Activated T-cell treated with anti-CD3 and anti-CD28 coated beads, Interleukin-2, amount 50 U/mL, for 4 hours (primary cell): ENCODE measurements at places on chromosomes 1 and 21. TPM values are rescaled to one million over a fixed set of nuclear protein-coding genes. Genes with fewer than 3 reads are reported as not detected.

- DNase-seq = no peak
Measured at GRCh38 chr1:9244501-9245229, 10.1 kb downstream of the H6PD start.

DNA sequence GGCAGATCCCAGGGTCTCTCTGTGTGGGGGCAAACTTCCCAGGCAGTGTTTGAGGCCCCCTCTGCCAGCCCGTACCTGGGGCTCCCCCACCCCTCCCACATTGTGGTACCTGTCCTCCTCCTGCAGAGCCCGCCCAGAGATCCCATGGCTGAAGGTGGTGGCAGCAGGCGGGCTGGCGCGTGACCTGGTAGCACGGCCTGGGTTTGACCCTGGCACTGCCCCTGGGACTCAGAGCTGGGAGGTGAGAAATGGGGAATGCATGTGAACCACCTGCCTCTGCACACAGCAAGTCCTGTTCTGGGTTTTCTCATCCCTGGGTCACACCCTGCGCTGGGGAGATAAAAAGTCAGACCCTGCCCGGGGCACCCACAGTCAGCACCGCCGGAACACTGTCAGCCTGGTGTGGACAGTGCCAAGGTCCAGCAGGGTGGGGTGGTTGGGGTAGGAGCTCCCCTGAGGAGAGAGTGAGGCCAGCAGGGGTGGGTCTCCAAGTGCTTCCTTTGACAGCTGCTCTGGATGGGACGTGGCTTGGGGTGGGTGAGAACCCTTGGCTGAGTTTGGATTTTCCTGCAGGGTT lies 11.8 kb downstream of the AGRN start:
- no peak for DNase-seq

- DNase-seq = no peak
Measured at GRCh38 chr1:235101558-235102258, 26.9 kb downstream of the TOMM20 start.

- no peak for DNase-seq
Measured at GRCh38 chr1:112798292-112798691, 83.2 kb upstream of the PPM1J start.

DNA sequence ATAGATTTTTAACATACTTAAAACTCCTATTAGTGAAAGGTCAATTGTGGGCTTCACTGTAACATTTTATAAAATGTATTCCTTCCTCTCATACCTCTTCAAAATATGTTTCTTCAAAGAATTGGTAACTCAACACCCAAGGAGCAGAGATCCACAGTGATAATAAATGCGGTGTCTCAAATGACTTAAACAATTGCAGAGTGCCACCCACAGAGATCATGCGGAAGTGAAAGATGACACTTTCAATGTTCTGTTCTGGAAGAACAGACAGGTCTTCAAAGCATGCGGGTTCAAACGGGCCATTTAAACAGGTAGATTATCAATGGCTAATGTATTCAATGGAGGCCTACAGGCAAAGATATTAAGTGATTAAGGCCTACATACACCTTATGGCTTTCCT lies 157.0 kb upstream of the GREM2 start:
- DNase-seq = no peak

DNA sequence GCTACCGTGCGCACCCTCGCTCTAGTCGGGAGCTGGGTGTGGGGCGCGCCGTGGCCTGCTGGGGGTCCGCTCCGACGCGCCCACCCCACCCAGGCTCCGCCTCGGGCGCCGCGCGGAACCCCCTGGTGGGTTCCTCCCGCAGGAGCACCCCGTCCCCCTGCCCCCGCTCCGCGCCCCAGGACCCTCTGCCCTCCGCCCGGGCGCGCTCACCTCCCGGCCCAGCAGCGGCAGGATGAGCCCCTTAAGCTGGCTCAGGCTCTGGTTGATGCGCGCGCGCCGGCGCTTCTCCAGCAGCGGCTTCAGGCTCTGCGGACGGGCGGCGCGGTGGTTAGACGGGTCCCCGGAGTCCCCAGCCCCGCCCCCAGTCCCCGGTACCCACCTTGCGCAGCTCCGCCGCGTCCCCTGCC lies 319 bp downstream of the HES2 start:
- DNase-seq = no peak

DNA sequence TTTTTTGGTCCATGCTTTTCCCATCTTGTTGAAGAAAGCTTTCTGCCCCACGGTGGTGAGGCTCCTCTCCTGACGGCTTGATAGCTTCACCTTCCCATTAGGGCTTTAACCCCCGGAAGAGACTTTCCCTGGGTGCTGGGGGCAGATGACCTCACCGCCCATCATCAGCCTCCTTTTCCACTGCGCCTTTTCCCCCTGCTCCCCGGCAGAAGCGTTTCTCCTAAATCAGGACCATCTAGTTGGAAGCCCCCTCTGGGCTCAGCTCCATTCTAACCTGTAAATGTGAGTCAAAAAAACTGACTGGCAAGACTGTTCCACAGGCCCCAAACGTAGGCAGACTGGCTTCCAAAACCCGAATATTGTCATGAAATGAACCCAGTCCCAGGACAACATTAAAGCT lies 6.7 kb downstream of the POFUT2 start:
- peak; percentile 0 for DNase-seq

- DNase-seq = no peak
Measured at GRCh38 chr1:6948416-6948815, 163.2 kb downstream of the CAMTA1 start.

GRCh38 chr1:192888574-192888973 lies 79.7 kb downstream of the RGS2 start:
- DNase-seq = no peak

GRCh38 chr1:208445758-208446203 lies 201.6 kb upstream of the PLXNA2 start:
- DNase-seq = no peak

- DNase-seq = no peak
Measured at GRCh38 chr1:248828845-248829244, 3.1 kb upstream of the SH3BP5L start.

GRCh38 chr1:245092638-245092976 lies 62.2 kb upstream of the KIF26B start:
- no peak for DNase-seq

- DNase-seq = no peak
Measured at GRCh38 chr1:25430967-25431881, 527 bp downstream of the MACO1 start.

DNA sequence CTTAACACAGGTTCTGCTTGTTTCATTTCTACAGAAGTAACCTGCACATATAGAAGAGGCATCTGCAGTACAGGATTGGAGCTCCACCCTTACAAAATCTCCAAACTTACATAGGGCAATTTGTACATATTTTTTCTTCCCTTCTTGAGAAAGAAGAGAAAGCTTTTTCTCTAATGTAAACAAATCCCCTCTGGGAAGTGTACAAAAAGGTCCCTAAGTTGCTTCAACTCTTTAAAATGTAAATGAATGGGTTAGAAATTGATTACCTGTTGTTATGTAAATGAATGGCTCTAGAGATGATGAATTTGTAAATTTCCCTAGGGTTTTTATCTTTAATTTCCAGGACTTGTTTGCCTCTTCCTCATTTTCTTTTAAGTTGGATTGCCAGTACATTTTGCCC lies 1183.7 kb downstream of the MRPL39 start:
- DNase-seq = no peak

DNA sequence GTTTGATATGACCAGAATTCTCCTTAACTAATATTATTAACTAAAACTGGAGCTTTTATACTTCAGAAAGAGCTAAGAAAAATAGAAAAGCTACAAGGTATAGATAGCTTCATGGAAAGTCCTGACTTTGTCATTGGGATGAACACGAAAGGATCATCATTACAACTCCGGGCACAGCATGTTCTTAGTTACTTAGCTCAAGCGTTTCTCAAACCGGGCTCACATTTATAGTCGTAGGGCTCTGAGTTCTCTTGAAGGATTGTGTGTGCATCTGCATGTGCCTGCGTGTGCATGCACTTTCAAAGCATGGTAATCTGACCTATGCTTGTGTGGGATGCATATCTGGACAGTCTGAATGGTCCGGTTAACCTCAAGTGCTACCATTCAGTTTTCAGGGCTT lies 20.4 kb upstream of the MAP10 start:
- DNase-seq = no peak

DNA sequence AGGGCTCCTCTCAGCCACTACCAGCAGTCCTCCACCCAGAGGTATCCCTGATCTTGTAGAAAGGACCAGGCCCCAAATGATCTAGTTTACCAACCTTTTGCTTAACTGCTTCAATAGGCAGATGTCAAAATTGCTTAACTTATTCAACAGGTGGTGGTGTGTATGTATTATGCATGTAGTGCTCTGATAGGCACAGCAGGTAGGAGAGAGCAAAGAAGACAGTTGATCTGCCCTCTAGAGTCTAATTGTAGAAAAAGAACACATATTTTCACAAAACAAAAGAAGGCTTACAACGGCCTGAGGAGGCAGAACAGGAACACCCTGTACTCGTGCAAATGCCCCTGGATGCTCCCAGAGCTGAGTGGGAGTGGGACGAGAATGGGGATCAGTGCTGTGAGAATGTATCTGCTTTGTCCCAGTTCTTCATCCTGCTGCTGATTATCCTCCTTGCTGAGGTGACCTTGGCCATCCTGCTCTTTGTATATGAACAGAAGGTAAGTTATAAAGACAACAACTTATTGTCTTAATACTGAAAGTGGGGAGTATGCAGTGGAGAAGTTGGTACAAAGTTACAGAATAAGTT lies 21.1 kb downstream of the CD53 start:
- no peak for DNase-seq

GRCh38 chr1:1117469-1117831 lies 1.6 kb upstream of the C1orf159 start:
- DNase-seq = no peak

DNA sequence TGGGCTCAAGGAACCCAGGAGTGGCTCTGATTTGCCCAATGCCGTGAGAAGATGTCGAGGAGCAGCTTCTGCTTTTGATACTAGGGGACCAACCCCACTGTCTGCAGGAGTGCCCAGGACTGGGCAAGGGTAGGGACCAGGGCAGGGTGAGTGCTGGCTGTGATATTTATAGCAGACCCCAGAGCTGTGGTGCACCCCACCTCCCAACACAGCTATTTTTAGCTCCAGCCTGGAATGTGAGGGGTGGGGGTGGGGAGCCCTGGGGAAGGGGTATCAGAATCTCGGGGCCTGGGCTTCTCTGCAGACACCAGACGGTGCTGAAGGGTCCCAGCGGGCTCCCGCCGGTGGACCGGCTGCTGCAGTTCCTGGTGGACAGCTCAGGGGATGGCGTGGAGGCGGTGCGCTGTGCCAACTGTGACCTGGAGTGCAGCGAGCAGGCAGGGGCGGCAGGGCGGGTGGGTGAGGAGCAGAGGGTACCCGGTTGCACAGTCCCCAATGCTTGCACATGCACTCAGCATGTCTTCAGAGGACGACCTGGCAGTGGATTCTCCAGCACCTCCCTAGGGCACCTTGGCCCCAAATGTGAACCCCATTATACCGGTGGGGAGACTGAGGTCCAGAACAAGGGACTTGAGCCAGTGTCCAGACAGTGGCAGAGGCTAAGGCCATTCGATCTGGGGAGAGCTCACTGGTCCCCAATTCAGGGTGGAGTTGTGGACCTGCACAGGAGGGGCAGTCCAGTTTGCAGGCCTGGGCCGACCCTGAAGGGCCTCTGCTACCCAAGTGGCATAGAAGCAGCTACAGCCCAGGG lies 1.4 kb downstream of the RNF207 start:
- DNase-seq = no peak

DNA sequence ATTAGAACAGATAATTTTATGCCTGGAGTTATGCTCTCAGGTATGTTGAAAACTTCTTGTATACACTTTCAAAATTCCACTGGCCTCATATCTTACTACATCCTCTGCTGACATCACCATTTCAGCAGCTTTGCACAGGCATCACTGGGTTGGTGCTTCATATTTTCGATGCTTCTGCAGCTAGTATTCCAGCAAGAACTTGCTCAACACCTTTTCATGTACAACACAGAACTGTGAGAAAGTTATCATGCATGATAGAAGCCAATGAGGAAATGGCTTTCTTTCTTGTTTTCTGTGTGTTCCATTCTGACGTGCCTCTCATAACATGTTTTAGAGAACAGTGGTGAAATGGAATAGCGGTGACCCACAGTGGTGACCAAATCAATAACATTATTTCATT lies 5.1 kb upstream of the GBP5 start:
- no peak for DNase-seq

DNA sequence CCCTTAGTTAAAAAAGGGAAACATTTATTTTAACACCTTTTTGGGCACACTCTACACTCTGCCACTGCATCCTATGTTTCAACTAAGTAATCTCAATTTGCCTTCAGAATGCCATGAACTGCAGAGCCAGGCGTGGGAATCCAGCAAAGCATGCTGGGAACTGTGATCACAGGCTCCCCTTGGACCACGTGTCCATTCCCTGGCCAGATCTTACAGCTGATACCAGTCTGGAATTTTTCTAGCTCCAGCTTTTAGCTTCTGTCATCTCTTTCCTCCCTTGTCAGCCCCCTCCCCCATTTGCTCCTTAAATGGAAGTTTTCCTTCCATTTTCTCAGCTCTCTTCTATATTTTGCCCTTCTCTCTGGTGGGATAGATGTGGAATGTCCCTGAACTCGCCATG lies 29.4 kb downstream of the RCSD1 start:
- no peak for DNase-seq

GRCh38 chr1:62401034-62401760 lies 35.7 kb upstream of the USP1 start:
- no peak for DNase-seq

DNA sequence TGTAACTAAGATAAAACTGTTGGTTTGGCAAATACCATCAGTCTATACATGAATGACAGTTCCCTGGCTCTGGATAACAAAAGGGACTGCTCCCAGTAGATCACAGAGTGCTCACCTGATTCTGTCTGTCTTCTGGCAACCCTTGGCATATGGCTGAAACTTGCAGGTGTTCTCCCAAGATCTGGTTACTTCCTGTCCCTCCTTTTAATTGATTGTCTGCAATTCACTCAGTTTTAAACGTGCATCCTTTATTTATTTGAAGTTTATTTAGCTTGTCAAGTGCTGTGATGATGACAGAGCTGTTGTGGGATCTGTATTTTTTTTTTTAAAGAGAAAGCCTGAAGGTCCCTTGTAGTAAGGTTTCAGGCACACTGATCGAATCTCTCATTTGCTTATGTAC lies 3.4 kb downstream of the KCNA3 start:
- no peak for DNase-seq

DNA sequence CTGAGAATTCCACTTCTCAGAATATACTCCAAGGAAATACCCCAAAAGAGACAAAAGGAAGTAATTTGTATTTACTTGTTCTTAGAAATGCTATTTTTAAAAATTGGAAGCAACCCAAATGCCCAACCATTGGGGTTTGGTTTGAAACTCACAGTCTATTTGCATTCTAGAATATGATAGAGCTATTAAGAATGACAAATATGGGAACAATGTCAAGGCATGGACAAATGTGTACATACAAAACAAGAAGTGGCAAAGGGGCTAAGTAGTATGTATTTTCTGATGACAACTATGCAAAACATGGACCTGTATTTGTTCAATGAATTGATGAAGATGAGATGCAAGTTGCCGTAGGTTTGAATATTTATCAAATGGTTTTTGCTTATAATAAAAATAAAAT lies 32.8 kb downstream of the KCNA2 start:
- no peak for DNase-seq

GRCh38 chr1:35220976-35221375 lies 28.0 kb upstream of the SFPQ start:
- DNase-seq = no peak

S100A12 gene
- not detected for total RNA-seq

P3H1 gene
- total RNA-seq = 41.6 TPM

CSMD2 gene
- total RNA-seq = not detected

PLCH2 gene
- 1.3 TPM for total RNA-seq

CR2 gene
- 1.1 TPM for total RNA-seq

RNASEL gene
- total RNA-seq = 2.5 TPM

TEDDM1 gene
- not detected for total RNA-seq
